ENCODE measurements at places on chromosomes 12 and 14.

GRCh38 chr12:47862881-47863280 is 41.9 kb downstream of the VDR start:
- no peaks in the 10 kb centered on the region for H3K4me1 ChIP-seq
- no peak overlapping the region for H3K4me3 ChIP-seq
- H3K27me3 ChIP-seq: peaks cover 2% of the 10 kb centered on the region
- H3K36me3 ChIP-seq: no peaks in the 10 kb centered on the region

GRCh38 chr14:90570461-90570860 is 173.6 kb downstream of the CALM1 start:
- no peak overlapping the region for H3K4me3 ChIP-seq
- H3K27me3 ChIP-seq: no peaks in the 10 kb centered on the region
- no peak for DNase-seq
- H3K27ac ChIP-seq: no peak overlapping the region
- H3K36me3 ChIP-seq: peaks cover 27% of the 10 kb centered on the region

DNA sequence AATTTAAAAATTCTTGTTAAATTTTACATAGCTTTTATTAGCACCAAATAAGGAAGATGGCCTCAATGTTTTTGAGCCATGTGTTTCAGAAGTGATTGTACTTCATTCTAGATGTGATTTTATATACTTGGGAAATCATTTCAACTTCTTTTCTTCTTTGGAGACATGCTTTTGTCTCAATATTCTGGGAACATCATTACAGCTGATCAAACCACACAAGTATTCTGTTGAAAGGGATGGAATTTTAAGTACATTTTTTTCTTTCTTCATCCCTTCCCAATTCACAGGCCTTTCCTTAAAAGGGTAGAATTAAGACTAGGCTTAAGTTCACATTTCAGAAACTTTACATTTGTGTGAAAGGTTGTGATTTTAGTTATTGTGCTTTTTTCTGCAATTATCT is 66.4 kb downstream of the PAPOLA start:
- H3K27ac ChIP-seq: no peak overlapping the region
- DNase-seq: no peak
- no peaks in the 10 kb centered on the region for H3K27me3 ChIP-seq
- H3K4me1 ChIP-seq: peaks cover 16% of the 10 kb centered on the region
- H3K36me3 ChIP-seq: peaks cover 19% of the 10 kb centered on the region

DNA sequence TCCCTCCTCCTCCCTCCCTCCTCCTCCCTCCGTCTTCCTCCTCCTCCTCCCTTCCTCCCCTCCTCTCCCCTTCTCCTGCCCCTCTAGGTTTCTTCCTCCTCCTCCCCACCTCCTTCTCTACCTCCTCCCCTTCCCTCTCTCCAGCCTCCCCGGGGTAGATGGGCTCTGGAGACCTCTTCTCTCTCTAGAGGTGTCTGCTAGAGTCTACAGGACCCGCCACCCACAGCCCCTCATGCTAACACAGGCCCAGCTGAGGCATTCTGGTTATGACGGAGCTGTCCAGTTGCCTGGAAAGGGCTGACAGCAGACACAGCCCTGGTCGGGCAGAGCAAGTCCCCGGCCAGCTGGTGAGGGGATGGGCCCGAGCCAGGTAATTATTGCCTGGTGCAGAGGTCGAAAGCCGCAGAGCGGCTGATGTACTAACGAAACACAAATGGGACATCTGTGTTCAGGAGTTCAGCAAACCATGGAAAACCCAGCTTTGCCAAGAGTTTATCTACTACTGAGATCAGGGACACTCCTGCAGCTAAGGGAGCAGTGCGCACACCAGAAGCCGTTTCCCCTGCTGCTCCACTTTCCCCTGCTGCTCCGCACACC is 96.2 kb downstream of the PAPOLA start:
- H3K27ac ChIP-seq: no peak overlapping the region
- peaks cover 15% of the 10 kb centered on the region for H3K27me3 ChIP-seq
- H3K4me1 ChIP-seq: no peaks in the 10 kb centered on the region

DNA sequence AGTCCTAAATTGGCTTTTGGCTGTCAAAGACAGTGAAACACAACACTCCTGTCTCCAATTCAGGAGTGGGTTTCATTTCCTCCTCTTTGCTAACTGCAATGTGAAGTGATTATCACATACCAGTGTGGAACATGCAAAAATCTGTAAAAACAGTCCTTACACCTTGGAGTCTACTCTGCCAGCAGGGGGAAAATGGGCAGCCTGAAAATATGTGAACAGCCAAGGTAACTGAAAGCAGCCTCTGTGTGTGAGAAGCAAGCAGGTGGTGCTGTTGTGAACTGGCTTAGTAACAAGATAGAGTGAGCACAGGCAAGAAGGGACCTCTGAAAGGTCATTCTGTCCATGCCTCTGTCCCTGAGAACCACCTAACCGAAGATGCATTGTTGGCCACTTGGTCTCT is 6.0 kb downstream of the PRMT8 start:
- no peak overlapping the region for H3K4me3 ChIP-seq
- H3K4me1 ChIP-seq: peaks cover 11% of the 10 kb centered on the region
- no peaks in the 10 kb centered on the region for H3K36me3 ChIP-seq

DNA sequence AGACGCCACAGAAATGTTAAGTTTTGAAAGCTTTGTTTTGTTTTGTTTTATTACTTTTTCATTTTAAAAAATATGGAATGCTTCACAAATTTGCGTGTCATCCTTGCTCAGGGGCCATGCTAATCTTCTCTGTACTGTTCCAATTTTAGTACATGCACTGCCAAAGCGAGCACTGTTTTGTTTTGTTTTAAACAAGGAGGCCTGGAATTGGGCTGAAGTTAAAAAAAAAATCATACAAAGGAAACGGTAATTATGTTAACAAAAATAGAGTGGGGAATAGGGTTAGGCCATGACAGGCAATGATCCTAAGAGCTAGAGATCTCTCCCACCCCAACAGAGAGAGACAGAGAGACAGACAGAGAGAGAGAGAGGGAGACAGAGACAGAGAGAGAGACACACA is 57.0 kb downstream of the ZFP36L1 start:
- H3K4me1 ChIP-seq: peaks cover 44% of the 10 kb centered on the region
- H3K4me3 ChIP-seq: no peak overlapping the region
- no peak for DNase-seq
- H3K27me3 ChIP-seq: no peaks in the 10 kb centered on the region
- peak overlapping the region; percentile 97 for H3K27ac ChIP-seq
- H3K36me3 ChIP-seq: no peaks in the 10 kb centered on the region
